Stimulated activated CD4-positive, alpha-beta T cell treated with anti-CD3 and anti-CD28 coated beads, Interleukin-12 subunit alpha, Interleukin-12 subunit beta, amount 100 ng/mL, for 48 hours (primary cell): ENCODE measurements at places on chromosomes 7 and 10.

DNA sequence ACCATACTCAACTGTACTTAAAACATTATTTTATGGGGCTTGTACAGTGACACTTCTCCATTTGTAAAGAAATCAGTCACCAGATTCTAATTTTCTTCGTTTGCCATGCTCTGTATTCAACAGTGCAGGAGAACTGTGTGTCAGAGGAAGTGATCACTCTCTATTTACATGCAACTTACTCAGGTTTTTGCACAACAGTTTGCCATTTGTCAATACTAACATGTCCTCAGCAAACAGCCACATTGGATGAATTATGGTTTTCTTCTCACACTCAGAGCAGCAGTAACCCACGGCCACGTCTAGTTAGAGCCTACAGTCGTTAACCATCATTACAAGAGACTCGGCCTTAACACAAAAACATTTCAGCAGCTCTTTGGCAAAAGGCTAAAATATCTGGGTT, 69.2 kb upstream of the SP4 start:
- DNase-seq, result no peak

GRCh38 chr10:3942937-3943489, 158.0 kb upstream of the KLF6 start:
- no peak for DNase-seq

GRCh38 chr10:131677671-131678070, 223.1 kb upstream of the PPP2R2D start:
- no peak for DNase-seq

GRCh38 chr10:96890172-96890513, 58.0 kb downstream of the LCOR start:
- no peak for DNase-seq

DNA sequence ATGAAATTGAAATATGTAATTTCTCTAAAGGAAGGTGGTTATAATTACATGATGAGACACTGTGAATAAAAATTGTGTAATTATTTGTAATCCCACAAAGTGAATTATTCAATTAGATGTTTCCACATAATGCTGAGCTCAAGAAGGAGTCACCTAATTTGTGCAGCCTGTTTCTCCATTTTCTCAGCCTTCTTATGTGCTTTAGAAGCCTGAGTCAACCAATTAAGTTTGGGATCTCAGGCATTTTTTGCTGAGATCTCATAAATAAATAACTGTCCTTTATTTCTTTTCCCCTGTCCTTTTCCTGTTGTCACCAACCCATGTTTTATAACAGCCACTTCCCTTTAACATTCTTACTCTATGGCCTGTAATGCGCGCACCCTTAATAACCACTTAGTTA, 506.5 kb upstream of the SEMA3D start:
- no peak for DNase-seq

- DNase-seq, result no peak
These were observed 11.2 kb downstream of the ADRA2A start for GRCh38 chr10:111087968-111088505.

GRCh38 chr10:79088176-79088575, 19.4 kb downstream of the ZMIZ1 start:
- no peak for DNase-seq

- DNase-seq, result no peak
These were observed 967 bp upstream of the GLI3 start for GRCh38 chr7:42237811-42238541.

DNA sequence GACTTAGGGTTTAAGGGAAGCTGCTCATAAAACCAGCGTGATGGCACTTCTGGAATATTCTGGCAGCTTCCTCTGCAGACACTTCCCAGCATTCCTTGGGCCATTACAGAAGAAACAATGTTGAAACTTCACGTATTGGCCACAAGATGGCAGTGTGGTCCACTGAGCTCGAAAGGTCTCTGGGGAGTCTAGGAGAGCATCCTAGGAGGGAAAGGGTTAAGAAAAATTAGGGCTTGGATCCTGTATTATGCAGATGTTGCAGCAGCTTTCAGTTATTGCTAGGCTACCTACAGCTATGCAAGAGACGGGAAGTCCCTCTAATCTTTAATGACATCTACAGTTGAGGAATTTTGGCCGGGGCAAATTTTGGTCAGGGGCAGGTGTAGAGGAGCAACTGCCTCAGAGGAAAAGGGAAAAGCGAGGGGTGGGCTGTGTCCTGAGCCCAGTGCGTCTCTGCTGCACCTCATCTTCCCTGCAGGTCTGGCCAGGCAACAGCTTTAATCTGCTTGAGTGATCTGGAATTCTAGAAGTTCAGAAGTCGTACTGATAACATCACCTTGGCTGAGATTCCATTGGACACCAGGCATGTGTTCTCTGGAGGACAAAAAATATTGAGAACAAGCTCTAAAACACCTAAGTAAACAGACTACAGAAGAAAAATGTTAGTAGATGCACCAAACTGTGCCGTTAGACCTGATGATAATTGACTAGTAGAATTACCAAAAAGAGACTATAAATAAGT, 220.8 kb upstream of the PRSS58 start:
- no peak for DNase-seq

DNA sequence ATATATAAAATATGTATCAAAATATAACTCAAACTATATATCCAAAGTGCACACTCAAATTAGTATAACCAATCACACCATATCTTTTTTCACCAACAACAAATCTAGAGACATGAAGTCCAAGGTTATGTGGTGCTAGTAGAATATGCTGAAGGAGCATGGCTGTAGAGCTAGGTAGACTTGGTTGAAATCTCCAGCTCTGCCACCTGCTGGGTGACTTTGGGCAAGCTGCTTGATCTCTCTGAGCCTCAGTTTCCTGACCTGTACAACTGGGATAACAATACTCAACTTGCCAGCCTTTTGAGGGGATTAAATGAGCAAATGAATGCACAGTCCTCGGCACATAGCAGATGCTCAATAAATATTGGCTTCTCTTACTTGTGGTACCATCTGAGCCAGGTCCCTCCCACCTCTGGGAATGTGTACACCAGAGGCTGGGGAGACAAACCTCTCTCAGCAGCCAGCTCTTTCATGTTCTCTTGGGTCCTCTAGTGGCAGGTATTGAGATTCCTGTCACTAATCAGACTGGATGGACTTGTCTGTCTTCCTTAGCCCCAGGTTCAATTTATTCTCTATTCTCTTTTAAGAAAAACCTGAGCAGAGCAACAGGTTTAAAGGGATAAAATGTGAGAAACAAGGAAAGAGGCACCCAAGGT, 94.3 kb upstream of the PDE1C start:
- DNase-seq, result no peak

DNA sequence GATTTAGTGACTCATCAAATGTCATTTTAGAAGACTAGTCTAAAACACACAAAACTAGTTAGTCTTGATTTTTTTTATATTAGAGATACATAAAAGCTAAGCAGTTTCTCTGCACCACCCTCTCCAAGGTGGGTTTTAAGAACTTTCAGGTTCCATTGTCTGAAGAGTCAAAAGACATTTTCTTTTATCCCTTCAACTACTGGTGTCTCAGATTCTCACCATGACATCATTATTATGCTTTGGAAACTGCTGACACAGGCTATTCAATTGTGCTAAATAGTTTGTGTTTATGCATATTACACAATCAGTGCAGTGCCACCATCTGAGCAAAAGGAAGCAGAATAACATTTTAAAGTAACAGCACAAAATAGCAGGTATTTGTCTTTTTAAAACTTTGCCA, 52.2 kb downstream of the IGF2BP3 start:
- no peak for DNase-seq

- peak; percentile 39 for DNase-seq
These were observed 343.0 kb downstream of the CRPPA start for GRCh38 chr7:16078076-16078952.
